ENCODE measurements at places on chromosomes 7 and 10.

DNA sequence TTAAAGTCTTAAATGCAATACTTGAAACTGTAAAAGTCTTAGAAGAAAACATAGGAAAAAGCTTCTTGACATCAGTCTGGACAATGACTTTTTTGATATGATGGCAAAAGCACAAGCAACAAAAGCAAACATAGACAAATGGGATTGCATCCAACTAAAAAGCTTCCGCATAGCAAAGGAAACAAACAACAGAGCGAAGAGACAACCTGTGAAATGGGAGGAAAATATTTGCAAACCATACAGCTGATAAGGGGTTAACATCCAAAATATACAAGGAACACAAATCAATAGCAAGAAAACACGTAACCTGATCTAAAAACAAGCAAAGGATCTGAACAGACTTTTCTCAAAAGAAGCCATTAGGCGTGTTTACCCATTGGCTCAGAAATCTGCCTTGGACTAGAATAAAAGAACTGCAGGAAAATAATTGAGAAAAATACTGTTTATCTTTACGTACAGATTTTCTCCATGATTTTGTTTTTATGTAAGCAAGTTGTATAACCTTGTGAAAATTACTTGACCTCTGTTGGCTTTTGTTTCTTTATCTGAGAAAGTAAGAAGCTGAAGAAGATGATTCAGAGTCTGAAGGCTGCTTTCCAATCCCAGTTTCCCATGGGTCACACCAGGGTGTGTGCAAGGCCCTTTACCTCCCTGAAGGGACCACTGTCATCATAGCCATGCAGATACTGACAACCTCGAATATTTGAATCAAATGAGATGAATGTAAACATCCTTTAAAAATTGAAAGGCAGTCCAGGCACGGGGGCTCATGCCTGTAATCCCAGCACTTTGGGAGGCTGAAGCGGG lies 99.1 kb upstream of the LANCL2 start:
- DNase-seq = no peak

- DNase-seq = no peak
Observed at GRCh38 chr10:51255381-51255780, 181.1 kb downstream of the PRKG1 start.

- DNase-seq = no peak
Observed at GRCh38 chr7:47330026-47330425, 251.9 kb downstream of the TNS3 start.

GRCh38 chr7:55980266-55980665 lies 15.9 kb downstream of the NIPSNAP2 start:
- no peak for DNase-seq

GRCh38 chr7:155368894-155369600 lies 71.4 kb downstream of the INSIG1 start:
- DNase-seq = no peak

DNA sequence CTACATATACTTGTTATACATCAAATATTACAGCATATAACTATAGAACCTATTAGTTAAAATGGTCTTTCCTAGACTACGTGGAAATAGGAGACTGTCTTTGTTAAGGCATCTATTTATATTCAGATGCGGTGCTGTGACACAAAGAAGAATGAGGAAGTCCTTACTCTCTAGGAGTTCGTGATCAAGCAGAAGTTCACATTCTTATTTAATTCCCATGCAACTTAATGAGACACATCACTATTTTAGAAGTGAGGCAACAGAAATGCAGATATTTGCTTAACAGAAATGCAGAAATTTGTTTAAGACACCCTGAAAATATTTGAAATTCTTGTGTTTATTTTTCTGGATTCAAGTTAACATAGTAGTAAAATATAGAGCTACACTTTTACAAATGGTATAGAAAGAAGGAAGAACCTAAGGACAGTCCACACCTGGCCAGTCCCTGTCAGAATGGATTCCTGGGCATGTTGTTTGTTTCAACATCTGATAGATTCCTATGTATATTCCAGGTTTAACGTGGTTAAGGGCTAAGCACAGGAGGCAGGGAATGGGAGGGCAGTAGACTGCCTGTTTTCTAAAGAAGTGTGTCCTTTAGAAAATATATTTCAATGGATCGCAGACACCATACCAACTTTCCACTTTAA lies 70.6 kb upstream of the NXPH1 start:
- DNase-seq = no peak

- DNase-seq = no peak
Observed at GRCh38 chr7:99008921-99009530, 130.7 kb downstream of the TRRAP start.

DNA sequence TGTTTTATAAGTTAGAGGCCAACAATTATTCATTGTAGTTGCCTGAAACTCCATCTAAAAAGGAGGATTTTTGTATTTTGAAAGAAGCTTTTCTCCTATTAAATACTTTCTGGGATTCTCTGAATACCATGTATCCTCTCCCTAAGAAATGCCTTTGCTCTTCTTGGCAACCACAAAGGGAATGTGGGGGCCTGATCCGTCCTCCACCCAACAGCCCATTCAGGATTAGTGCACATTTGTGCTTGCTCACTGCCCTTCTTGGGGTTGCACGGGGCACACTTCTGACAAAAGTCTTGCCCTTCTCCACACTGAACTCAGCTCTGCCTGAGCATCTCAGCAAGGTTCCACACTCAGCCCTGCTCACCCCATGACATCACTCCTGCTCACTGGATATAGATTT lies 194.2 kb downstream of the SLC25A13 start:
- peak; percentile 47 for DNase-seq

GRCh38 chr7:50276483-50276882 lies 28.0 kb upstream of the IKZF1 start:
- DNase-seq = no peak

DNA sequence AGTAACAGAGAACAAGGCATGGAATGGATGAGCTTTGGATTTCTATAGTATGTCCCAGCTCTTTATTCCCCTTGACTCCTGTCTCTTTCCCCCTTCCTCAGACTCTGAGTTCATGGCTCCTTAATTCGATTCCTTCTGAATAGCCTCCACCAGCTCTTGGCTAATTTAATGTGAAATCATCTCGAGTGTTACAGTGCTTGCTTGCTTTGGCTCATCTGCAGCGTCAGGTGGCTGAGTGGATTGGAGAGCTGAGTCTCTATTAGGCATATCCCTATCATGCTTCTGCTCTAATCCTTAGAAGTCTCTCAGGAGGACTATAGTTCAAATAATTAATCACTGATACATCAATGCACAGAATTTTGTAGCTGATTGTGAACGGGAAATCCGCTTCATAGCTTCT lies 134.6 kb downstream of the LRRC4 start:
- no peak for DNase-seq

DNA sequence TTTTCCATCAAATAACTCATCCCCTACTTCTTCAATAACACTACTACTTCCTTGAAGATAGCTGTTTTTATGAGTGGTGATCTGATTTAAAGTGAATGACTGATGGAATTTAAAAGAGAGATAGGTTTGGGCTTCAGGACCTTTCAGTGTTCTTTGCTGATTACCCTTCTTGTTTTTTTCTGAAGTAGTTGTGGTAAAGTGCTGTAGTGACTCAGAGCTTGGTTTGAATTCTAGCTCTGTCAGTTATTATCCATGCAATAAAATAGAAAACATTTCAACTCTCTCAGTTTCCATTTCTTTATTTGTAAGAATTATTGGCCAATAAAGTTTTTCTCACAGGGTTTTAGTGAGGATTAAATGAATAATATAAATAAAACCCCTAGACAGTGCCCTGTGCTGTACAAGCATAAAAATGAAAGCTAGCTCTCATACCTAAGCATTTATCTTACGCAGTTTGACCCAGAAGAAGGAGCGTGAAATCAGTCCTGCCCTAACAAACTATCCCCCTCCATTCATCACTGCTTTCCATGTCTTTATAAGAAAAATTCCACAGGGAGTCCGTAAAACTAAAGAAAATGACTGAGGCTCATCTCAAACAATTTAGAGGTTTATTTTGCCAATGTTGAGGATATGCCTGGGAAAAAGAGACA lies 25.1 kb upstream of the AKAP9 start:
- DNase-seq = no peak

- peak; percentile 16 for DNase-seq
Observed at GRCh38 chr10:48926255-48926654, 13.4 kb downstream of the LRRC18 start.

GRCh38 chr7:150955519-150956394 lies 22.4 kb downstream of the KCNH2 start:
- DNase-seq = peak; percentile 86

- no peak for DNase-seq
Observed at GRCh38 chr10:5595095-5595494, 70.3 kb downstream of the CALML3 start.

GRCh38 chr10:123496375-123496774 lies 169.8 kb upstream of the GPR26 start:
- DNase-seq = peak; percentile 48

DNA sequence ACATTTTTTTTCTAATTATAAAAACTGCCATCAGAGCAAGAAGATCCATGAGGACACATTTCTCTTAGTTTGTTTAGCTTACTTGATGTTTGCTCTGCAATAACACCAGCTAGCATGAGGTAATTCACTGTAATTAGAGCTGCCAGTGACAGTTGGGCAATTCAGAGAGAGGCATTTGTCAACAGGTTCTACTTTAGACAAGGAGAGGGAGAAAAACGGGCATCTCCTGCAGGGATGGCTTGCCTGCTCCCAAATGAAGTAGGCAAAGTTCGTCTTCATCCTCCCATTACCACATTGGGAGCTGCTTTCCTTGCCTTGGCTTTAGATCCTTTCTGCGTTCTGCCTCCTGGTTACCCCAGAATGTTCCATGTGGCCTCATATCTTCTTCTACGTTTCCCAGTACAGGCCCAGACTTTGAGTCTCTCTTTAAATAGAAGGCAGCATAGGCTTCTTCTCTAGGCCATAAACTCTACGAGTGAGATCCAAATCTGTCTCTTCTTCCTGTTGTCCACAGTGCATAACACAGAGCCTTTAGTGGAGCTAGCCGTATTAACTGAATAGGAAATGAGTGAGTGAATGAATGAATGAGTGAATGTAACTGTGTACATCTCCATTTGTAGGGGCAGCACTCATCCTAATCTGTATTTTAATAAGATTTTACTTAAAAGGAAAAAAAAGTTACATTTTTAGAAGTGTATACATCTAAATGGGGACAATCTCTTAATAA lies 21.2 kb downstream of the ASB15 start:
- no peak for DNase-seq

- no peak for DNase-seq
Observed at GRCh38 chr7:7203813-7204575, 21.6 kb downstream of the C1GALT1 start.

DNA sequence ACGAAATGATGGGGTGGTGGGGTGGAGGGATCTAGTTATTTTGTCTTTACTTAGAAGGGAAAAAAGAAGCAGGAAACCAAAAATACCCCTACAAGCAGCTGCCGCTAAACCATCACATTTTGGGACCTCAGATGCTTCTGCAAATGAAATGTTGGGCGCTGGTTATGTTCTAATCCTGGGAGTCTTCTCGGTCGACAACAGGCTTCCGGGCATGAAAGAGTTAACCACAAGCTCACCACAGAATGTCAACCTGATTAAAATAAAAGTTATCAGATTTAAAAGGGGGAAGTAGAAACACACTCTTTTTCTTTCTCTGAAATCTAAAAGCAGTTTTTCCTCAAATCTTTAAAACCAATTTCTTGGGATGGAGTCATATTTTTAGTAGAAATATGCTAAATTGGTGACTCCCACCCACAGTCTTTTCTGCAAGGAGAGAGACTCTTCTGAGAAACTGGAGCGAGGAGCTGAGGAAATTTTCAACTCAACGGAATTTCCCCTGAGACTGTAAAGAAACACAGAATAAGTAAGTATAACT lies 16.8 kb downstream of the IL2RA start:
- DNase-seq = no peak

GRCh38 chr7:16926861-16927260 lies 45.1 kb upstream of the AGR3 start:
- DNase-seq = no peak

DNA sequence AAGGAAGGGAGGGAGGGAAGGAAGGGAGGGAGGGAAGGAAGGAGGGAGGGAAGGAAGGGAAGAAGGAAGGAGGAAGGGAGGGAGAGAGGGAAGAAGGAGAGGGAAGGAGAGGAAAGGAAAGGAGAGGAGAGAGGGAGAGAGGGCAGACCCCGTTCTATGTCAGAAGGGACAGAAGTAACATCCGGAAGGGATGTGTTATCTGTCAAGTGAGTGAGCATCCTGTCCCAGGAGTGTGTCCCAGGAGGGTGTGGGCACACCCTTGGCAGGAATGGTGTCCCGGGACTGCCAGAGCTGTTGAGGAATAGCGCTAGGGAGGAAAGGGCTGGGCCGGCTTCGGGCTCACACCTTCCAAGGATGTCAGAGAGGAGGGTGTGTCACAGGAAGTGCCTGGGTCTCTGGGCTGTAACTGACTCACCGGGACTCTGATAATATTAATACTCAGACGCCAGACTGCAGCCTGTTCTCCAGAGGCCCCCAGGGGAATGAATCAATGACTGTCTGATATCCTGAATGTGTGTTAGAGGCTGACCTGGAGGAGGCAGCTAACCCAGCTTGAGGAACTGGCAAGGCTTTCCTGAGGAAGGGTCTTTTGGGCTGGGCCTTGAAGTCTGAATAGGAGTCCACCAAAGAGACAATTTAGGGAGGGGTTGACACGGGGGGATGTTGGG lies 125.6 kb upstream of the TNRC18 start:
- DNase-seq = no peak

DNA sequence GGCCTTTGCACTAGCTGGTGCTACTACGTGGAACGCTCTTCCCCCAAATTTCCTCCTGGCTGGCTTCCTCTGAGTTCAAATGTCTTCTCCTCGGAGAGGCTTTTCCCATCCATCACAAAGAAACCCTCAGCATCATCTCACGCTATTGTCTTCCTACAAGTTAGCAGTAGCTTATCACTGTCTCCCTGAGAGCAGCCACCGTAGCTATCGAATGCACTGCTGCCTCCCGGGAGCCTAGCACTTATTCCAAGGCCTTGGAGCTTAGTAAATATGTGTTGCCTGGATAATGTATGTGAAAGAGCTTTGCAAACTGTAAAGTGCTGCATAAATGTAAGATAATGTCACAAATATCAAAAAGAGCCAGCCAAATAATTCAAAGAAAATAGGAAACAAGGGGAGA lies 124.4 kb downstream of the KCNMA1 start:
- no peak for DNase-seq

- DNase-seq = peak; percentile 12
Observed at GRCh38 chr7:101636822-101637623, 7.9 kb upstream of the MYL10 start.

DNA sequence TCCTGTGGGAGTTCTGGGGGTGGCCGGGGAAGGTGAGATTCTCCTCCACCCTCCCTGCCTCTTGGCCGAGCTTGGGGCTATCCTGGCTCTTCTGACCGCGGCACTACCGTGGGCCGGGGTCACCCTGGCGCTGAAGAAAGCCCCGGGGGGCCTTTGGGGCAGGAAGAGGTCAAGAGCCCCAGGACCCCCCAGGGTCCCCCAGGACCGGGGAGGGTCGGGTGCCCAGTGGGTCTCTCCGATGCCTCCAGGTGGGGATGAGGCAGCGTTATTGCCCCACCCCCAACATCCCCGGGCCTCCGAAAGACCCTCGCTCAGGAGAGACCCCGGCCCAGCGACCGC lies 439 bp upstream of the KNDC1 start:
- no peak for DNase-seq

Data from femur (tissue), 1 donor.